ENCODE measurements at places on chromosomes 13 and 19.

DNA sequence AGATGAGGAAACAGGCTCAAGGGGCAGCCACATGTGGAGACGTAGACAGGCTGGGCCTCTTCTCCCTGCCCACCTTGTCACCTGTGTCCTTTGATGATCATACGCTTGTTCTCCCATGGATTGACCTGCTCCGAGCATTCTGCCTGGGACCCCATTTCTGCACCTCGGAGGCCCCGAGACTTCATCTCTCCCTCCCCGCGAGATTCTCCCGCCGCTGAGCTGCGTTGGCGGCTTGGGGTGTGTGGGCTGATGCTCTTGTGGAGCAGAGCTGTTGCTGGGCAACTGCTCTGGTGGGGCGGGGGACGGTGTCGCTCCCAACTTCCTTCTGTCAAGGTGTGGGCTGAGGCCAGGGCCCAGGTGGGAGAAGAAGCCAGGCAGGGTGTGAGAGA, 22.1 kb downstream of the MAST3 start:
- no peak for DNase-seq

GRCh38 chr13:34931572-34931971, 10.5 kb upstream of the NBEA start:
- DNase-seq, result no peak

GRCh38 chr13:97030705-97031452, 36.6 kb upstream of the OXGR1 start:
- no peak for DNase-seq

DNA sequence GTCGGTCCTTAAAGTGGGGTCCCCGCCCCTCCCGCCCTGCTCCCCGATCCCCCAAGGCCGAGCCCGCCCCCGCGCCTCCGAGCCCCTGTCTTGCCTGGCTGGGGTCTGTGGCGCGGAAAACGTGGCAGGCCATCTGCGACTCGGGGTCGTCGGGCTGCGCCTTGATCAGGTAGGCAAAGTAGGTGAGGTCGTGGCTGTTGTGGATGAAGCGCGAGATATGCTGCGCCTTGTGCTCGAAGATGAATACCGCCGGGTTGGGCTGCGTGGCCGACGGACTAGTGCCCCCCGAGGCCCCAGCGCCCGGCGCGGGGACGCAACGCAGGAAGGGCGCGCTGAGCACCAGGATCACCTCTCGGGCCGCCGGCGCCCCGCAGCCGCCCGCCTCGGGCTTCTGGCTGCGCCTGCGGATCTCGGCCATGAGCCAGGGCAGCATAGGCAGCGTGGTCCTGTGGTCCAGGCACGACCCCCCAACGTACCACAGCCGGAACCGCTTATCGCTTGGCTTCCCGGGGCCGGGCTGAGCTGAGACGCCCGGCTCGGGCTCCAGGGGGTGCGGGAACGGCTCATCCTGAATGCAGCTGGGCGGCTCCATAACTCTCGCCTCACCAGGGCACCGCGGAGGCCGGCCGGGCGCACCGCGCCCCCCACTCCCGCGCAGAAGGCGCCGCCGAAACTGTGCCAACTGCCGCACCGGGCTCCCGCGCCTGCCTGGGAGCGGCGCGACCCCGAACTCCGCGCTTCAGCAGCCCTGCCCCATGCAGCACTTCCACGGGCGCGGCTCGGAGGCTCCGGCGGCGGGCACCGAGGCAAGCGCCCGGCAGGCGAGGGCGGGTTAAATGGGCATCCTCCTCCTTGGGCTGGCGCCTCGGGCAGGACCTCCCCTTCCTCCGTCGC, 546 bp downstream of the TBC1D4 start:
- DNase-seq, result no peak

DNA sequence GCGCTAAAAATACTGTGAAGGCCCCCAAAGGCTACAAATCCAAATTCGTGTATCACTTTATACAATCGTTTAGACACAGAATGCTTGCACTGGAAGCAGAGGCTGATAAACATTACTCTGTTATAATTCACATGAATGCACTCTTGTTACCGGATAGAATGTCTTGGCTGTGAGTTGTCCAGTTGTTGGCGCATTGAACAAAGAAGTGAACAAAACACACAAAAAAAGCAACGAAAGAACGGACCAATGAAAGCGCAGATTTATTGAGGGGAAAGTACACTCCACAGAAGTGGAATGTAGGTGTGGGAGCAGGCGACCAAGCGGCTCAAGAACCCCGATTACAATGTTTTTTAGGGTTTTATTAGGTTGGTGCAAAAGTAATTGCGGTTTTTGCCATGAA, 529 bp upstream of the ZNF418 start:
- DNase-seq, result no peak

DNA sequence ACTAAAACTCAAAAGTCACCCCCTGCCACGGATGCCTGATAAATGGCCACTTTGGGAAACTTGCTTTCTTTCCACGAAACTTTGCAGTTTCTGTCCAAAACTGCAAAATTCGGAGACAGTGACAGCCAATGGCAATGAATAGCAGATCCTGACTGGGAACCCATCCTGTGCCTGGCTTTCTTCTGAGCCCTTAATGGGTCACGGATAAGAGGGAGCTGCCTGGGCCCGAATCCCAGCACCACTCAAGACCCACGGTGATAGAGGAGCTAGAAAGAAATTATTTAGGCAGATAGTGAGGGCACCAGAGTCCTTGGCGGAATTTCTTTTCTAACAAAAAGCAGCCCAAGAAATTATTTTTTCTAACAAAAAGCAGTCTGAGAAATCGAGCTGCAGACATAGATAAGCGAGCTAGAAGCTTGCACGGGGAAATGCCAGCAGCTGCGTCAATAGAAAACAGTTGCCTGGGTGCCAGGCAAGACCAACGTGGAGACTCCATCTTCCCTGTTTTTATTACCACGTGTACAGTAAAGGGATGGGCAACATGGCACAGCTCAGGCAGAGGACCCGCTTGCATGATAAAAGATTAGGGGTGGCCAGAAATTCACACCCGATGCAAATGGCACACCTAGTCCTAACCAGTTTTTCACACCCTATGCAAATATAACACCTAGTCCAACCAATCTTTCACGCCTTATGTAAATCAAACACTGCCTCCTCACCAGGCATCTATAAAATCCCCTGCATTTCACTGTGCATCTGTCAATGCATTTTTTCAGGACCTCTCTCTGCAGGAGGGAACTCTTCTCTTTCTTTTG, 7.1 kb upstream of the HSH2D start:
- no peak for DNase-seq

- no peak for DNase-seq
Observed at GRCh38 chr19:38304866-38305429, 897 bp downstream of the C19orf33 start.

DNA sequence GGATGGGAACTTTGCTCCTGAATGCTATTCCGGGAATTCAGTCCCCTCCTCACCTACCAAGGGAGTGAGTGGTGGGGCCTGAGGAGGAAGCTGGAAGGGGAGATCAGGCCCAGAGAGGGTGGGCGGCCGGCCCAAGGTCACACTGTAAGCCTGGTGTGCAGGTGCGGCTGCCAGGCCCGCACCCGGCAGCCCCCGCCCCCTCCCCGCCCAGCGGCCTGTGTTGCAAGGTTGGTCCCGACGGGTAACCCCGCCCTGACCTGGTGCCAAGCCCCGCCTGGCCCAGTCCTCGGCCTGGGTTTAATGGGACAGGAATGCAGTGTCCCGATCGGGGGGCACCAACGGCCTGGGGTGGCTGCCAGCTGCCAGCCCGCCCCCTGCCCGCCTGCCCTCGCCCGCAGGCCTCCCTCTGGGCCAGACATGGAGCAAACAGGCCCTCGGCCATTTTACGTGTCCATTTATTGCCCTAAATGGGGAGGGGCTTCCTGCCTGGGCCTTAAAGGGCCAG, 5.5 kb downstream of the ZBTB7A start:
- no peak for DNase-seq

- DNase-seq, result no peak
Observed at GRCh38 chr19:10195199-10195519, 406 bp upstream of the DNMT1 start.

DNA sequence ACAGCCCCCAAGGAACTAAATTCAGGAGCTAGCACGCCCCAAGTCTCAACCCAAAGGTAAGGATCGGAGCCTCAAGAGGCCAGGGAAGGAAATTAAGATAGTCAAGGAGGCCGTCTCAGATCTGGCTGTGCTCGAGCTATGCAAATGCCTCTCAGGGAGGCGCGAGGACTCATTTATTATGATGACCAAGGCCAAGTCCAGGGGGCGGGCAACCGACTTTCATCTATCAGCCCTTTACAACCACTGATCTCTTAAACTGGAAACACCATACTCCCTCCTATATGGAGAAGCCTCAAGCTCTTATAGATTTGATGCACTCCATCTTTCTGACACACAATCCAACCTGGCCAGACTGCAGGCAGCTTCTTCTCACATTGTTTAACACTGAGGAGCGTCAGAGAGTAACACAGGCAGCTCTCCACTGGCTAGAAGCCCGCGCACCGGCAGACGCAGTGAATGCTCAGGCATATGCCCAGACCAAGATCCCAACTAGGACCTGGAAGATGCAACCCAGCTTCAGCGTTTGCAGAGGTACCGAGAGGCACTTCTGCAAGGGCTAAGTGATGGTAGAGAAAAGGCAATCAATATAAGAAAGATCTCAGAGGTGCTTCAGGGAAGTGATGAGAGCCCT, 9.6 kb upstream of the SLC15A1 start:
- DNase-seq, result no peak

- DNase-seq, result no peak
Observed at GRCh38 chr19:13077240-13077639, 25.4 kb downstream of the LYL1 start.

DNA sequence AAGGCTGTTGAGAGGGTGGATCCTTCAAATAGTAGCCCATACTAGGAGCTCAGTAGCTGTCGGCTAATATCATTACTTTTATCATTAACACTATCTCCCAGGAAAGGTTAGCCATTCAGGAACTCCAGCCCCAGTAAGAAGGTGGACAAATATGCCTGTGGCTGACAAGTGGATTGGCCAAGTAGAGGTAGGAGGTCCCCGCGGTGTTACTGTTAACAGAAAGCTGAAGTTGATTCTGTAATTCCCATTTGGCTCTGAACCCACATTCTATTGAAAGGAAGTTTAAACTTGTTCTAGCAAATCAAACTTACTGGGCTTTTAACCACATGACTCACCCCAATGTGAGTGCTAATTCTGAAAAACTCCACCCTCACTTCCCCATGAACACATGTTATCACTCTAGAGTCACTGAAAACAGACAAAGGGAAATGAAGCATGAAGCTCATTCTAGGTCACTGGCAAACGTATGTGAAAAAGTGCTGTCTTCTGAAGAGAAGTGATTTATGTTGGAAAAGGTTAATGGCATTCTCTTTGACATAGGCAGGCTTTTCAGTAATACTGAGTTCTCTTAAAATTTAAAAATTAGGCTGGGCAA, 273.5 kb downstream of the FGF14 start:
- no peak for DNase-seq

GRCh38 chr13:32538143-32538620, 413 bp downstream of the N4BP2L2 start:
- DNase-seq, result no peak

DNA sequence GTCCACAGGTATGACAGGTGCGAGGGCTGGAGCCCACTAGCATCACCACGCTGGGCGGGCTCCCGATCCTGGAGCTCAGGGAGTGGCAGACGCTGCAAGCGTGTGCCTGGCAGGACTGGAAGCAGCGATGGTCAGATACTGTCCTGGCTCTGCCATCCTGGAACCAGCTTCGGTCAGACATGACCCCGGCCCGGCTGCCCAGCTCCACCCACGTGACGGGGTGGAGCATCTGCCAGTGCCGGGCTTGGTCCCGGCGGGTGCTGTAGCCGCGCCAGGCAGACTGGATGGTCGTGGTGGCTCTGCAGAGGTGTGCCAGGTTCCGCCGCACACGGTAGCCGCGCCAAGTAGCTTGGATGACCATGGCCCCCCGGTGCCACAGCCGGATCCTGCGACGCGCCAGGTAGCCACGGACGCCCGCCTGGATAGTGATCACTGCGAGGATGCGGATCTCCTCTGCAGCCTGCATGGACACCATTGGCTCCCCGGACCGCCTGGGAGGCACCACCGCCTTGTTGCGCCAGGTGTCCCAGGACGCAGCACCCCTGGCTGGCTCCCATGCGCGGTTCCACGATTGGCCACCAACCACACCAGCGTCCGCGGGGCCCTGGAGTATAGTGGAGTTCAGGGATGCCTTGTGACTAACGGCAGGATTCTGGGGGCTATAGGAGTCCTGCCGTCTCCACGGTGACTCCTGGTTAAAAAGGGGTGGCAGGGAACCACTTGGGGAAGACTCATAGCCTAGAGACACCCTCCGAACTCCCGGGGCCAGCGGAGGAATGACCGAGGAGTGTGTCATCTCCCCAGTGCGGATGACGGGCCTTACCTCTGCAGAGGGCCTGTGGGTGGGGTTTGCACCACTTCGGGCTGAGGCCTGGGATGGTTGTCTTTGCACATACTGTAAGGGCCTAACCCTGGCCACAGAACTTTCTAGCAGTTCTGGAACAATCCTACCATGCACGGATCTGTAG, 16.5 kb downstream of the IQCN start:
- no peak for DNase-seq

GRCh38 chr19:16473875-16474392, 2.2 kb upstream of the EPS15L1 start:
- DNase-seq, result no peak
